ENCODE measurements at places on chromosomes 2 and 18. TPM values are rescaled to one million over a fixed set of nuclear protein-coding genes. Genes with fewer than 3 reads are reported as not detected.
A peak's percentile ranks its signal among the peaks of the same experiment; 100 is the strongest.

- H3K4me1 ChIP-seq: peaks cover 8% of the 10 kb centered on the region
- H3K27ac ChIP-seq: no peak overlapping the region
- H3K36me3 ChIP-seq: peaks cover 15% of the 10 kb centered on the region
- no peak for DNase-seq
These were observed 396.2 kb downstream of the ZNF516 start for GRCh38 chr18:76098674-76099411.

DNA sequence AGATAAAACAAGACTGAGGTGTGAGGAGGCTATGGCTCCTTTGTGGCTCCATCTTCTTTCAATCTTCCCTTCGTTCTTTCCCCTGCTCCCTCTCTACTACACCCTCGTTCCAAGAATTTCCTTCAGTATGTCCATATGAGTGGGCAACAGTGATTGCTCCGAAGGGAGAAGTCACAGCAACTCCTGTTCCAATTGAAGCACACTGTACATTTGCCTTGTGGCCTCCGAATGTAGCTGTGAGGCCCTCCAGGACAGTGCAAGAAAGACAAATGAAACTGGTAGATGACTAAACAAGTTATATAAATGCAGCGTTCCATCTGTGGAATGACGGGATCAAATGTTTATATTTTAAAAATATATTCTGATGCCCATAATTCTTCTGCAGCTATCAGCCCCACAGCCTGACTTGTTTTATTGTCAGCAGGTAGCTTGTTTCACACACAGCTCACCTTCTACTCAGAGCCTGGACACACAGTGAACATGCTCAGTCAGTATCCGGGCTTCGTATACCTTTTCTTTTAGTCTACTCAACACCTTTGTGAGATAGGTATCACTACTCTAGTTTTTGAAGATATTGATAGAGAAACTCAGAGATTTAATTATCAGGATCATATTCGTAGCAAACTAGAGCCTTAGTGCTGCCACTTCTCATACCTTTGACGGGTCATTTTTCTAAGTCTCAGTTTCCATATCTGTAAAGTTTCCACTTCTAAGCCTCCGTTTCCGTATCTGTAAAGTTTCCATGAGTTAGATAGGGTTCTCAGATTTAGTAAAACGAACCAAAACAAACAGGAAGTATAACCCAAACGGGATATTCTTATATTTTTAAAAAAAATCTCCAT lies 216.7 kb upstream of the STON1 start:
- H3K27me3 ChIP-seq: no peaks in the 10 kb centered on the region
- H3K4me1 ChIP-seq: peaks cover 17% of the 10 kb centered on the region
- H3K27ac ChIP-seq: peak overlapping the region; percentile 95
- DNase-seq: no peak
- peaks cover 9% of the 10 kb centered on the region for H3K36me3 ChIP-seq

DNA sequence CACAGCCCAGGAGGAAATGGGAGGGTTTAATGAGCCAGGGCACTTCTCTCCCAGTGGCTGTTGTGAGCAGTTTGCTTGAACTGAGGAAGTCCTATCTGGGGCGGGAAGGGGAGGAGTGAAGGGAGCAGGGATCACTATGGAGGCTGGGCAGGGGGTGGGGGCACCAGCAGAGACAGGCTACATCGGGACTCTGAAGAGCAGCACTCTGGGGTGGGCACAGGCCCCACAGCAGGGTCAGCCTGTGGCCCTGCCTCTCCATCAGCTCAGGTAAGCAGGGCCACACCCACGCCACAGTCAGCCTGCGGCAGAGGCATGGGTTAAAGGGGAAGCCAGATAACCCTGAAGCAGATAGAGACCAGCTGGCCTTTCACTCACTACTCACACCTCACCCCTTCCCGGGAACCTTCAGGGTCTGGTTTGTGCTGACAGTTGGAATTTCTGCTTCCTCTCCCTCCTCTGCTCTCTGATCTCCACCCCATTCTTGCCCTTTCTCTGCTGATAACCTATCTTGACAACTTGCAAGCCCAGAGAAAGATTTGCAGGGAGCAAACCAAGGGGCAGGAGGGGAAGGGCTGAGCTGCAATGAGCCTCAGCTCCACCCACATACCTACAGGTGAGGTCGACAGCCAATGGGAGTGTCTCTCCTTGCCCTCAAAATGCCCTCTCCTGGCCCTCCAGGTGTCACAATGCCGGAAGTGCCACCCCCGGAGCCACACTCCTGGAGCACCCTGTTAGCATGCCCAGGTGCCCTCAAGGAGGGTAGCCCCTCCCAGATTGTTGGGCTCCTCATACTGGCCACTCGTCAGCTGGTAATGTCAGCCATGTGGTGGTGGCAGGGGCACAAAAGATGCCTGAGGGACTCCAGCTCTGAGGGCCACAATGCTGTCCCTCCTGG lies 3.7 kb downstream of the SIGLEC15 start:
- no peaks in the 10 kb centered on the region for H3K36me3 ChIP-seq
- no peak overlapping the region for H3K27ac ChIP-seq
- no peak for DNase-seq
- H3K4me1 ChIP-seq: peaks cover 30% of the 10 kb centered on the region

The FLACC1 gene
- 0.17 TPM for total RNA-seq

The EMX1 gene
- 3.8 TPM for total RNA-seq

Measured in WTC11 (cell line).